IMR-90 (cell line): ENCODE measurements at places on chromosomes 1 and 21. TPM values are rescaled to one million over a fixed set of nuclear protein-coding genes. Genes with fewer than 3 reads are reported as not detected.

ADAM30 gene
- not detected in 2 replicates for total RNA-seq

PLA2G2D gene
- not detected in 2 replicates for total RNA-seq

SLFNL1 gene
- under 0.01 TPM in 2 replicates for total RNA-seq

ASTN1 gene
- under 0.01 TPM in 1 of 2 replicates, not detected in the other for total RNA-seq

SOD1 gene
- total RNA-seq, result 312 and 470 TPM in 2 replicates
